ENCODE measurements at places on chromosomes 1 and 21. TPM values are rescaled to one million over a fixed set of nuclear protein-coding genes. Genes with fewer than 3 reads are reported as not detected.

C8B gene
- total RNA-seq: not detected

RGS18 gene
- not detected for total RNA-seq

KRTAP12-3 gene
- not detected for total RNA-seq

SNX7 gene
- 46.8 TPM for total RNA-seq

VHLL gene
- not detected for total RNA-seq

GJA9 gene
- not detected for total RNA-seq

EFNA1 gene
- total RNA-seq: 1.4 TPM

NBPF4 gene
- total RNA-seq: not detected

IRF6 gene
- 0.19 TPM for total RNA-seq

PTGER3 gene
- total RNA-seq: 0.77 TPM

COL11A1 gene
- 5.9 TPM for total RNA-seq

SYT11 gene
- 59.5 TPM for total RNA-seq

BTG3 gene
- total RNA-seq: 35.5 TPM

ADIPOR1 gene
- 131 TPM for total RNA-seq

CFHR2 gene
- total RNA-seq: not detected

NCF2 gene
- 0.19 TPM for total RNA-seq

DCDC2B gene
- total RNA-seq: not detected
